ENCODE measurements at places on chromosomes 5 and 9.

DNA sequence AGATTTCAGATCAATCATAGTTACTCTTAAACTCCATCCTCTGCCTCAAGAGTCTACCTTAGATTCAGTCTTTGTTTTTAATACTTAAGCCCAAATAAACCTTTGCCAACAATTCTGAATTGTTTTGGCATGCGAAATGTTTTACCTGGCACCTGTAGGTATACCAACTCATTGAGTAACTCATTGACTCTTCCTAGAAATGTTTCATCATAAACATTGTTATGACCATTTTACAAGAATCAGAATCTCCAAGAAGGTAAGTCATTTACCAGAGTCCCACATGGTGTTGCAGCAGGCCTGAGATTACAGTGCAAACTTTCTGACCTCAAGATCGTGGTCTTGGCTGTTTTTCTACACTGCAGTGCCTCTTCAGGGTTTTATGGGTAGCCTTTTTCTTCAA lies 750.4 kb downstream of the BRINP1 start:
- DNase-seq: no peak
- no peak overlapping the region for H3K27ac ChIP-seq
- no peak overlapping the region for H3K4me3 ChIP-seq
- H3K36me3 ChIP-seq: no peaks in the 10 kb centered on the region
- H3K27me3 ChIP-seq: no peaks in the 10 kb centered on the region

DNA sequence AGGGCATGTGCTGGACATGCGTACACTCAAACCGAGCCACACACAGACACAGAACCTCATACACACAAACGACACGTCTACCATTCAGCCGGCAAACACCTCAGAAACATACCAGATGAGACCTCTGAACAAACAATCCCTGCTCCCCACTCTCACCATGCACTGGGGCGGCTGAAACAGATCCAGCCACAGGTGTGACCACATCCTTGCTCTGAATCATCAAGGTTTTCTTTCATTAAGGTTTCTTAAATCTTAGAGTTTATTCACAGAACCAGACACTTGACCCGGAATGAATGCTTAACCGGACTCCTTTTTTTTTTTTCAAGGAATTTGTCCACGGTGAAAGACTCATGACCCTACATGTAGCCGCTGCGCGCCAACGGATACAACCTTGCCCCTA lies 26.2 kb downstream of the TERT start:
- no peak for DNase-seq
- peaks cover 52% of the 10 kb centered on the region for H3K36me3 ChIP-seq
- peaks cover 15% of the 10 kb centered on the region for H3K4me1 ChIP-seq
- H3K4me3 ChIP-seq: no peak overlapping the region

GRCh38 chr5:79547982-79548381 lies 34.0 kb upstream of the HOMER1 start:
- H3K36me3 ChIP-seq: no peaks in the 10 kb centered on the region
- peaks cover 4% of the 10 kb centered on the region for H3K4me1 ChIP-seq
- H3K4me3 ChIP-seq: no peak overlapping the region
- H3K27ac ChIP-seq: no peak overlapping the region
- no peaks in the 10 kb centered on the region for H3K27me3 ChIP-seq

DNA sequence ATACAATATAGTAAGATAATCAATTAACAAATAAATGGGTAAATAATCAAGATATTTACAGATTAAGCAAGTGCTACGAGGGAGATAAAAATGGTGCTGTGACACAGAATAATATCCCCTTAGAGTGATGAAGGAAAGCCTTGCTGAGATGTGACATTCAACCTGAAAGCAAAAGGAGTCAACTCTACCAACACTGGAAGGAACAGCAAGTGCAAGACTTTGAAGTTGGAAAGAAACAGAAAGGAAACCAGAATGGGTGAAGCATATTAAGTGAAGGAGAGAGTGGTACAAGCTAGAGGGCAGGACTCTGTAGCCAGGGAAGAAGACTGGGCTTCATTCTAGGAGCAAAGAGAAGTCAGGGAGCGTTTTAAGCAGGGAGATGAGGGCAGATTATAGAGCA lies 12.2 kb upstream of the MEGF9 start:
- H3K4me1 ChIP-seq: peaks cover 6% of the 10 kb centered on the region
- H3K27ac ChIP-seq: no peak overlapping the region
- no peaks in the 10 kb centered on the region for H3K27me3 ChIP-seq
- H3K4me3 ChIP-seq: no peak overlapping the region
- no peaks in the 10 kb centered on the region for H3K36me3 ChIP-seq

DNA sequence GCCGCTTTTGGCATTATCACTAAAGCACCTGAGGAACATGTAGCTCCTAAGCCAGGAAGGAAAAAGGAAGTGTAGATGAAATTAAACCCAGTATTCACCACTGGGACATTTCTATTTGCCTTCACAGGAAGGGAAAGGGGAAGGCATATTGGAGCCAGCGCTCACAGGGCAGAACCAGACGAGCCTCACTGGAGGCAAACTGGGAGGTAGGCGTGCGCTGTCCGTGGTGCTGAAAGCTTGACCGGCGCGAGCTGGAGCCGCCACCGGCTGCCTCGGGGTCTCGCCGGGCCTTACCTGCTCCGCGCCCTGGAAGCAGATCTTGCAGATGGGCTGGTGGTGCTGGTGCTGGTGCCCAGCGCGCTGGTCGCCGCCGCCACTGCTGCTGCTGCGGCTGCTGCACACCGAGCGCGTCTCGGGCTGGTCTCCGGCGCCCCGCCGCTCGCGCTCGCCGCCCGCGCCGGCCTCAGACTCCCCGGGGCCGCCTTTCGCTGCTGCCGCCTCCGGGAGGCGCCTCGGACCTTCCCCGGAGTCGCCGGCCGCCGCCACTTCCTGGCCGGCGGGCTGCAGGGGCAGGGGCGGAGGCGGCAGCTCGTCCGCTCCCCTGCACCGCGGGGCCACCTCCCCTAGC lies 732 bp downstream of the MARCHF11 start:
- peaks cover 2% of the 10 kb centered on the region for H3K4me1 ChIP-seq
- peaks cover 61% of the 10 kb centered on the region for H3K27me3 ChIP-seq
- H3K4me3 ChIP-seq: peak overlapping the region; percentile 16

GRCh38 chr5:61737301-61737963 lies 405.4 kb downstream of the ZSWIM6 start:
- peaks cover 8% of the 10 kb centered on the region for H3K27me3 ChIP-seq
- no peaks in the 10 kb centered on the region for H3K36me3 ChIP-seq
- H3K27ac ChIP-seq: no peak overlapping the region
- no peak for DNase-seq

GRCh38 chr9:90102292-90102901 lies 497.6 kb downstream of the GADD45G start:
- peak; percentile 76 for DNase-seq
- peaks cover 13% of the 10 kb centered on the region for H3K27me3 ChIP-seq
- H3K27ac ChIP-seq: peak overlapping the region; percentile 11
- no peaks in the 10 kb centered on the region for H3K36me3 ChIP-seq
- H3K4me3 ChIP-seq: no peak overlapping the region
- peaks cover 5% of the 10 kb centered on the region for H3K4me1 ChIP-seq

- no peaks in the 10 kb centered on the region for H3K27me3 ChIP-seq
- DNase-seq: no peak
- peaks cover 22% of the 10 kb centered on the region for H3K4me1 ChIP-seq
- H3K27ac ChIP-seq: no peak overlapping the region
Measured at GRCh38 chr5:139180850-139181249, 17.3 kb downstream of the SIL1 start.

GRCh38 chr5:102375272-102375671 lies 79.2 kb upstream of the SLCO4C1 start:
- no peaks in the 10 kb centered on the region for H3K36me3 ChIP-seq
- H3K4me3 ChIP-seq: no peak overlapping the region
- H3K27me3 ChIP-seq: no peaks in the 10 kb centered on the region
- H3K27ac ChIP-seq: no peak overlapping the region
- no peak for DNase-seq

DNA sequence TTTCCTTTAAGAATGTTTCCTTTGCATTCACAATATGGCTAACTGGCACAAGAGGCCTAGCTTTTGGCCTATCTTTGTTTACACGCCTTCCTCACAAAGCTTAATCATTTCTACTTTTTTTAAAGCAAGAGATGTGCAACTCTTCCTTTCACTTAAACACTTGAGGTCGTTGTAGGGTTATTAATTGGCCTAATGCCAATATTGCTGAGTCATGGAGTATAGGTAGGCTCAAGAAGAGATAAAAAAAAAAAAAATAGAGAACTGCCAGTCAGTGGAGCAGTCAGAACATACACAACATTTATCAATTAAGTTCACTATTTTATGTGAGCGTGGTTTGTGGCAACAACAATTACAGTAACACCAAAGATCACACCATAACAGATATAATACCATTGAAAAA lies 5.9 kb downstream of the FKBP15 start:
- peaks cover 75% of the 10 kb centered on the region for H3K36me3 ChIP-seq
- H3K4me1 ChIP-seq: peaks cover 45% of the 10 kb centered on the region
- no peaks in the 10 kb centered on the region for H3K27me3 ChIP-seq
- peak overlapping the region; percentile 27 for H3K27ac ChIP-seq
- no peak for DNase-seq

- H3K36me3 ChIP-seq: no peaks in the 10 kb centered on the region
- no peak overlapping the region for H3K4me3 ChIP-seq
- peaks cover 19% of the 10 kb centered on the region for H3K27me3 ChIP-seq
- no peak overlapping the region for H3K27ac ChIP-seq
- DNase-seq: no peak
Measured at GRCh38 chr5:137470111-137470920, 28.8 kb downstream of the SPOCK1 start.

- H3K4me1 ChIP-seq: no peaks in the 10 kb centered on the region
- peaks cover 7% of the 10 kb centered on the region for H3K27me3 ChIP-seq
- no peaks in the 10 kb centered on the region for H3K36me3 ChIP-seq
- no peak for DNase-seq
- H3K4me3 ChIP-seq: no peak overlapping the region
Measured at GRCh38 chr9:88664773-88665172, 129.8 kb downstream of the NXNL2 start.

GRCh38 chr9:127634698-127635097 lies 22.6 kb downstream of the STXBP1 start:
- no peak for DNase-seq
- H3K4me3 ChIP-seq: no peak overlapping the region
- no peaks in the 10 kb centered on the region for H3K27me3 ChIP-seq
- peaks cover 11% of the 10 kb centered on the region for H3K4me1 ChIP-seq
- H3K36me3 ChIP-seq: no peaks in the 10 kb centered on the region

DNA sequence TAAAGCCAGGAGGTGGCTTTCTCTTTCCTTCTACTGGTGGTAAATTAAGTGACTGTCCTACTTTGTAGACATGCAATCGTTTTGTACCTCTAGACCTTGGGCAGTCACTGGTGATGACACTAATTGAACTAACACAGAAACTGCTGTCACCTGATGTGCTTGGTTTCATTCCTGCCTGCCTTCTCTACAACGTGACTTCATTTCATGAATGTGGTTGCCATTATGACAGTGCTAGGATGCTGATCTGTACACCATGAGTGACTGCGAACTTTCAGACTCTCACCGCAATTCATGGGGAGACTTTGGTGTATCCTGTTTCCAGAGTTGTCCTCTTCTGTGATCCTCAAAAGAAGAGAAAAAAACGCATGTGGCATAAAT lies 47.5 kb downstream of the UBE2QL1 start:
- no peak overlapping the region for H3K4me3 ChIP-seq
- H3K4me1 ChIP-seq: peaks cover 26% of the 10 kb centered on the region
- no peak overlapping the region for H3K27ac ChIP-seq
- H3K36me3 ChIP-seq: no peaks in the 10 kb centered on the region

GRCh38 chr5:160657068-160657507 lies 194.9 kb downstream of the ATP10B start:
- peaks cover 21% of the 10 kb centered on the region for H3K27me3 ChIP-seq
- H3K27ac ChIP-seq: no peak overlapping the region
- DNase-seq: no peak
- H3K4me1 ChIP-seq: no peaks in the 10 kb centered on the region
- no peaks in the 10 kb centered on the region for H3K36me3 ChIP-seq
- no peak overlapping the region for H3K4me3 ChIP-seq

DNA sequence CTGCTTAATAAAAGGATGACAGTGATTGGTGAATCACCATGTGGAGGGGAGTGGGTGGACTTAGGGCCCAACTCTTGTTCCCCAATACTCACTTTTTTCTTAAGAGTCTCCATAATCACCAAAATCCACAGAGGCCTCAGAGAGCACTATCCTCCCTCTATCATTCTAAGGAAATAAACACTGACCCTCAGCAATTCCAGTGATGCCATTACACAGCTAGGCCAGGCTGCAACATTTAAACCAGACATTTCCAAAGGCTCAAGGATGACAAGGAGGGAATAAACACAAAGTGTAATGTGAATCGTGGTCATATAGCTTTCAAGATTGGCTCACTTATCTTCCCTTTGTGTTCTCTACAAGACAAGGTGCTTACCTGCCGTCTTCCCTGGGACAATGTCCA lies 2.4 kb upstream of the ARSI start:
- H3K36me3 ChIP-seq: no peaks in the 10 kb centered on the region
- DNase-seq: no peak
- H3K27ac ChIP-seq: no peak overlapping the region
- H3K4me3 ChIP-seq: no peak overlapping the region
- peaks cover 3% of the 10 kb centered on the region for H3K4me1 ChIP-seq

GRCh38 chr5:11609570-11610303 lies 294.5 kb downstream of the CTNND2 start:
- H3K4me1 ChIP-seq: no peaks in the 10 kb centered on the region
- no peak overlapping the region for H3K27ac ChIP-seq
- H3K36me3 ChIP-seq: no peaks in the 10 kb centered on the region
- no peaks in the 10 kb centered on the region for H3K27me3 ChIP-seq

GRCh38 chr5:67287510-67288268 lies 91.1 kb upstream of the CD180 start:
- no peaks in the 10 kb centered on the region for H3K27me3 ChIP-seq
- DNase-seq: no peak
- H3K4me1 ChIP-seq: no peaks in the 10 kb centered on the region
- no peak overlapping the region for H3K4me3 ChIP-seq

DNA sequence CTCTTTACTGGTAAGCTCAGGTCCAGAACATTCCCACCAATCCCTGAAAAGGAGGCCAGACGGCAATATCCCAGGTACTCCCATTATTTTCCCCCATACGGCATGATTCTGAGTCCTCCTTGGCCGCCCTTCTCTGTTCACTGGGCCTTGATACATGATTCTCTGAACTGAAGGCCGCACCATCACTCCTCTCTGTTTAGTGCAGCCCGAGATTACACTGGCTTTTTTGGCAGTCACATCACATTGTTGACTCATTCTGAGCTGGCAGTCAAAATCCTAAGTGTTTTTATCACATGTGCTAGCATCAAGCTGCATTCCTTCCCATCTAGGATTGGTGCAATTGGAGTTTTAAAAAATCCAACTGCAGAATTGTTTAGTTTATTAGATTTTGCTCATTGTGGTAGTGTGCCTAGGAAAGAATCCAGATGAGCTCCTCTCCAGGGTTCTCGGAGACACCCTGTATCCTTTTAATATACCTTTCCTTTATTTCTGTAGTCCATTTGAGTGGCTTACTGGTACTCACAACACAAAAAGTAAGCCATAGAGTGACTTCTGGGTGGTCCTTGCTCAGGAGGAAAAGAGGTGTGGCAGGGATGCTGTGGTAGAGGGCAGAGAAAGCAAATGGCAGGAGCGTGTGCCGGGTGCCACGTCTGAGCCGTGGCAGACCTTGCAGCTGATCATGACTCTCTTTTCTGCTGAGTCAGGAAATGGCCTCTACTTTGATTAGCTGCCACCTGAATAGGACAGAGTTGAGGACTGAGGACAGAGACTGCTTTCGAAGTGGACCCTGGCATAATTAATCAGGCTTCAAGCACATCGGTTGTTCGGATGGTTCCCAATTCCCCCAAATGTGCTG lies 121.1 kb upstream of the IL12B start:
- H3K4me1 ChIP-seq: peaks cover 29% of the 10 kb centered on the region
- H3K4me3 ChIP-seq: no peak overlapping the region
- H3K27ac ChIP-seq: no peak overlapping the region

GRCh38 chr9:85344901-85345300 lies 396.9 kb downstream of the AGTPBP1 start:
- DNase-seq: no peak
- no peaks in the 10 kb centered on the region for H3K36me3 ChIP-seq
- no peak overlapping the region for H3K27ac ChIP-seq
- H3K4me1 ChIP-seq: no peaks in the 10 kb centered on the region

Data from activated T-cell treated with anti-CD3 and anti-CD28 coated beads, Interleukin-2, amount 50 U/mL, for 24 hours (primary cell).